ENCODE measurements at places on chromosomes 1 and 21.
A peak's percentile ranks its signal among the peaks of the same experiment; 100 is the strongest.

GRCh38 chr1:112544011-112544688, 35.4 kb downstream of the WNT2B start:
- no peaks in the 10 kb centered on the region for H3K27me3 ChIP-seq
- H3K36me3 ChIP-seq: peaks cover 39% of the 10 kb centered on the region
- DNase-seq: no peak
- H3K4me3 ChIP-seq: no peak overlapping the region
- H3K4me1 ChIP-seq: no peaks in the 10 kb centered on the region

GRCh38 chr1:57549300-57549699, 125.4 kb upstream of the DAB1 start:
- no peak overlapping the region for H3K4me3 ChIP-seq
- H3K27me3 ChIP-seq: no peaks in the 10 kb centered on the region

GRCh38 chr1:221732052-221732451, 9.8 kb downstream of the DUSP10 start:
- DNase-seq: no peak
- peaks cover 62% of the 10 kb centered on the region for H3K4me1 ChIP-seq
- no peak overlapping the region for H3K4me3 ChIP-seq

- H3K27me3 ChIP-seq: no peaks in the 10 kb centered on the region
- H3K4me1 ChIP-seq: no peaks in the 10 kb centered on the region
- DNase-seq: no peak
- H3K4me3 ChIP-seq: no peak overlapping the region
- no peaks in the 10 kb centered on the region for H3K36me3 ChIP-seq
Measured at GRCh38 chr1:212255705-212256307, 29.4 kb upstream of the PPP2R5A start.

DNA sequence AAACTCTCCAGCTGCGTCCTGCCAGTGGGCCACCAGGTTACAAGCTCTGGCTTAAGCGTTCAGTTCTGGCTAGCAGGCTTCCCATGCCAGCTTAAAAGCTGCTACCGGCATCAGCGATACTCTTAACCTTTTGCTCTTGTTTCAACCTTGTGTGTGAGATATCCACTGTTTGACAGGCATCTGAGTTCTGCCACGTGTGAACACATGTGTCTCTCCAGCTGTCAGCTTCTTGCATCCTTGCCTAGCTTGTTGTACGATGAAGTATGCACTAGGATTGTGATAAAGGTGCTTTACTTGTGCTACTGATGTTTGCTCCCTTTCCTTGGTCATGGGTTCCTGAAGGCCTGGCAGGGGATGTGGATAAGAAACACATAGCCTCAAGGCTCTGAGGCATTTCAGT, 201.6 kb downstream of the PRDM2 start:
- no peak overlapping the region for H3K27ac ChIP-seq
- H3K4me1 ChIP-seq: no peaks in the 10 kb centered on the region
- DNase-seq: no peak
- H3K27me3 ChIP-seq: no peaks in the 10 kb centered on the region
- no peaks in the 10 kb centered on the region for H3K36me3 ChIP-seq
- H3K4me3 ChIP-seq: no peak overlapping the region

- no peak overlapping the region for H3K4me3 ChIP-seq
- DNase-seq: peak; percentile 97
- H3K27me3 ChIP-seq: no peaks in the 10 kb centered on the region
- no peaks in the 10 kb centered on the region for H3K4me1 ChIP-seq
Measured at GRCh38 chr1:212470059-212470458, 37.3 kb downstream of the NENF start.
